ENCODE measurements at places on chromosomes 3 and 15.
A peak's percentile ranks its signal among the peaks of the same experiment; 100 is the strongest.

GRCh38 chr3:25445731-25446130 is 17.7 kb downstream of the RARB start:
- DNase-seq = no peak

DNA sequence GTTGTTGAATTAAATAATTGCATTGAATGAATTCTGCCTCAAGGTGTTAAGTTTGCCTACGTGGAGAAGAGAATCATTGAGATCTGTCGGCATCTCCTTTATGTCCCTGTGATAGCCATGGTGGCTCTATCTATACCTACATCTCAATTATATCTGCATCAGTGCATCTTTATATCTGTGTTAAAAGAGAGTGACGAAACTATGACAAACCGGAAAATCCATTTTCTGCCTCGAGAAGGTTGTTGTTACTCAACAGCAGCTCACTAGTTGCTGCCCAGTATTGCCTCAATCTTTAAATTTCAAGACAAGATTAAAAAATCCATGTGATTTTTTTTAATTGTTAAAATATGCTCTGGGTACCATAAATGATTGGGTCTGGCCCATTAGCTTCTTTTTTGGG is 58.7 kb downstream of the GUCA1C start:
- no peak for DNase-seq

GRCh38 chr3:52892290-52892624 is 5.1 kb downstream of the STIMATE start:
- no peak for DNase-seq

- DNase-seq = no peak
These were observed 23.6 kb downstream of the STXBP5L start for GRCh38 chr3:120931593-120931992.

- no peak for DNase-seq
These were observed 484.5 kb downstream of the IGSF11 start for GRCh38 chr3:118550122-118550521.

- no peak for DNase-seq
These were observed 710.1 kb downstream of the SQOR start for GRCh38 chr15:46344915-46345314.

GRCh38 chr15:35753486-35753885 is 207.5 kb upstream of the DPH6 start:
- no peak for DNase-seq

DNA sequence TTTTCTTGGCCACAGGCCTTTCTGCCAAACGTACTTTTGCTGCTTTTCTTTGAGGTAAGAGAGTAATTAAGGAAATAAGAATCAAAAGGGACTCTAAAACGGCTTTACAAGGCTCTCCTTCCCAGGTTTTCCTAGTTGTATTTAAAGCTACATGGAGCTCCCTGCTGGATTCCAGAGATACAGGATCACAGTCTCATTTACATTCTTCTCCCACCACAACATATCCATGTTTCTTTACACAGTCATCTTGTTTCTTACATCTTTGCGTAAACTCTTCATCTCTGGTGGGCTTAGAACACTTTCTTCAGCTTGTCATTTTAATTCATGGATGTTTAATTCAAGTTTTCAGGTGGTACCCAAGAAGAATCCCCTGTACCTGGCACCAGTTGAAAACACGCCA is 117.6 kb upstream of the BFSP2 start:
- DNase-seq = no peak

DNA sequence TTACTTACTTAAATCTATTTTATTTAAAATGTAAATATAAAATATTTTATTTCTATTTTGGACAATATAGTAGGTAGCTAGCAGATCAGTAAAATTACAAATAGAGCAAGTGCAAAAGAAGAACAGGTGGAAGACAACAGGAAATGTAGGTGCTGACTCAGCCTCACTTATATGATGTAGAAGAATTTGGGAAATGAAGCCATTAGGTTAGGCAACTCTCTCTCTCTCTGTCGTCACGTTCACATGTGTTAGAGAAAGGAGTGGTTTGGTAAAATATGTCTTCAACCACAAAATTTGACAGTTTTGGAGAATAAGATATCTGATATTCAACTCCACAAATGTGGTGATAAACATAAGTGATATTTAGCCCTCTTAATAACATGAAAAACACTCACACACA is 532.5 kb upstream of the KCNMB2 start:
- DNase-seq = no peak

DNA sequence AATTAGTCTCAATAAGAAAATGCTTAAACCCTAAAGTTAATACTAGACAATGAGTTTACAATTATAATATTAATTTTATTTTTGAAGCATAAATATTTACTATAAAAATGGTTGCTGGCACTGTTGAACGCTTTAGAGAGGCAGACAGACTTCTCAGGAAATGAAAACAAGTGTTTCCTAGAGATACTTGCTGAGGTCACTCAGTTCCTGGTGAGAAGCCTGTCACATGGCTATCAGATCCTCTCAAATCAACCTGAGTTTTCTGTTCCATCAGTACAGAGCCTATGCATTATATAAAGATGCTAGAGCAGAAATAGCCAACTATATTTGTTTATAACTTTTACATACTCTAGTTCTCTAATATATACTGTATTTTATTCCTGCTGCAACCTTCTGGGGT is 109.2 kb downstream of the MYO5A start:
- DNase-seq = no peak

- DNase-seq = peak; percentile 12
These were observed 30.4 kb downstream of the PSTPIP1 start for GRCh38 chr15:77025083-77025901.

GRCh38 chr15:58182460-58183163 is 44.4 kb downstream of the AQP9 start:
- DNase-seq = no peak

- no peak for DNase-seq
These were observed 33.3 kb downstream of the KPNA1 start for GRCh38 chr3:122481390-122481789.

DNA sequence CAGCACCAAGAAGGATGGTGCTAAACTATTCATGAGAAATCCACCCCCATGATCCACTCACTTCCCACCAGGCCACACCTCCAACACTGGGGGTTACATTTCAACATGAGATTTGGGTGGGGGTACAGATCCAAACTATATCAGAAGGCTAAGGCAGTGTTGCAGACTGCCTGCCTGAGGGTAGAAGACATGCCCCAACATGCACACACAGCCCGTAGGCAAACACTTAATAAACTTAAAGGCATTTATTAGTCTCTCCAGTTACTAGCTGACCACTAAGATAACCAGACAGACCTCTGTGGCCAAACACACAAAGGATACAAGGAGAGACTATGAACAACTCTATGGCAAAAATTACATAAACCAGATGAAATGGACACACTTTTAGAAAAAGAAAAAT is 10.2 kb downstream of the FAM162A start:
- DNase-seq = no peak

DNA sequence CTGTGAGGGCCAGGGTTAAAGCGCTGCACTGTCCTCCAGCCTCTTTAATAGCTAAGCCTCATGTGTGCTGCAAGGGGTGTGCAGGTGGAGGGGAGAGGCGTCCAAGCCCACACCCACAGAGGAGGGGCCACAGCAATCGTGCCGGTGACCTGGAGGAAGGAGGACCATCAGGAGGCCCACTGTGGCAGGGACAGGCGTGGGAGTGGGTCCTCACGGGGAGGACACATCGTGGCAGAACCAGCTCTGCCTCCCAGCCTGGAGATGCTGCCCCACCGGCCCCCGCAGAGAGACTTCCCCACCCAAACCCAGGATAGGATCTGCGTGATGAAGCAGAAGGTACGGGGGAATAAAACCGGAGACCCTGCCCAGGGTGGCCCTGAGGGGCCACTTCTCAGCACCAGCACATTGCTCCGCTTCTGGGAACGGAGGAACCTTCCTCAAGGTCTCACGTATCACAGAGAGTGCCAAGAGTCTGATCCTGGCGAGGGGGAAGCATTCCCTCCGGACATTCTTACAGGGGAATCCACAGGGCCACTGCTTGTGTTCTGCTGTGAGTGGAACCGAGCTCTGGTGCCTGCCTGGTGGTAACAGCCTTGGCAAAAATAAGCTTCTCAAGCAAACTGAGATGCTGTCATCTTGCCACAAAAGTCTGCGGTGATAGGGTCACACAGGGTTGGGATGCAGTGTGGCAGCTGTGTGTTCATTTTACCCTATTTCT is 199.8 kb downstream of the XXYLT1 start:
- no peak for DNase-seq

DNA sequence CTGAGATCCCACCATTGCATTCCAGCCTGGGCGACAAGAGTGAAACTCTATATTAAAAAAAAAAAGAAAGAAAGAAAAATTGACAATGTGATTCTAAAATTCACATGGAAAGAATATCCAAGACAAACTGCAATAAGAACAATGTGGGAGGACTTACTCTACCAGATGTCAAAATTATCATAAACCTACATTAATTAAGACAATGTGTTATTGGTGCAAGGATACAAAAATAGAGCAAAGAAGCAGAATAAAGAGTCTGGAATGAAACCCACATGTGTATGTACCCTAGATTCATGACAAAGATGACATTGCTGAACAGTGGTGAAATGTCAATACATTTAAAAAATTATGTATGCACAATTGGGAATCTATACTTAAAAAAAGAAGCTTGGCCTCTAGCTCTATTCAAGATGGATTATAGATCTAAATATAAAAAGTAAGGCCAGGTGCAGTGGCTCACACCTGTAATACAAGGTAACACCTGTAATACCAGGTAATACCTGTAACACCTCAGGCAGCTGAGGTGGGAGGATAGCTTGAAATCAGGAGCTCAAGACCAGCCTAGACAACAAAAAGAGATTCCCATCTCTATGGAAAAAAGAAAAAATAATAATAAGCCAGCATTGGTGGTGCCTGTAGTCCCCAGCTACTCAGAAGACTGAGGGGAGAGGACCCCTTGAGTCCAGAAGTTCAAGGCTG is 45.7 kb downstream of the ZBTB11 start:
- DNase-seq = no peak

DNA sequence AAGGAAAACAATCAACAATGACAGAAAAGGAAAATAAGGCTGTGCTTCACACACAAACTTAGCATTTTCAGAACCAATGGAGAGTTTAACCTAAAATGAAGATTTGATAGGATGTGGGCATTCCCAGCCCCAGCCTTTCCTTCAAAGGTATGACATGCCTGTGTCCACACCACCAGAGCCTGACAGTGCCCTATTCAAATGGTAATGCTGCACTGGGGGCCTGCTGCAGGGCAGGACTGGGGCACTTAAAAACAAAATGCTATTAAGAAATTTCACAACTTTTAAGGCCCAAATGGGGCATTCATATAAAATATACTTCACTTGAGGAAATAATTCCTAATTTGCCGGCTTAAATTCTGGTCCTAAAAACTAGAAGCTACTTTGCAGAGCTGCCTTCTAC is 30.9 kb upstream of the TKT start:
- no peak for DNase-seq

- DNase-seq = no peak
These were observed 24.1 kb downstream of the MAGI1 start for GRCh38 chr3:66014651-66015050.

DNA sequence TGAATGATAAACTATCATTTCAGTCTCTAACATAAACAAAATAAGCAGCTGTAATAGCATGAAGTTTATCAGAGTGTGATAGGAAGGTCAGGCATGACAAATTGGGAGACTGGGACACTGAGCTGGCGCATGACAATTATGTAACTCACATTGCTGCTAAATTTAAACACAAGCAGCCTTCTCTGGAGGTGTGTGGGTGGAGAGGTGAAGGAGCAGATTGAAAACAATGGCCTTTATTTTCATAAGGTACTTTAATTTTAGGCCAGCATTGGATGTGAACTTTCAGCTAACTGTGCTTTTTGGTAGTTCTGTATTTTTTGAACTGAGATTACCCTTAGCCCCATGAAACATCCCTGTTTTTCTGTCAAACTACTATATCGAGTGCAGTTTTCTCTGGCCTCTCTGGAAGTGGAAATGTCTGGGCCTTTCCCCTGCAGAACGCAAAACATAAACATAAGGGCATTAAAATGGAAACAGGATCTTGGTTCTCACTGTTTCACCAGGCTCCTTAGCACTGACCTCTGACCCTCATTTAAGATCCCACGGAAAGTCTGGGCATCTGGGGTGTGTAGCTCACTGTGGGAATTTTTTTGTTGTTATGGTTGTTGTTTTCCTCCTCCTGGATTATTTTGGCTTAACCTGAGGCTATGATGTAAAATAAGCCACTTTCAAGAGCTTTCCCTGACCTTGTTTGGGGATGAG is 160.1 kb upstream of the DPH6 start:
- no peak for DNase-seq

- no peak for DNase-seq
These were observed 417.8 kb upstream of the TPM1 start for GRCh38 chr15:62624547-62625378.

DNA sequence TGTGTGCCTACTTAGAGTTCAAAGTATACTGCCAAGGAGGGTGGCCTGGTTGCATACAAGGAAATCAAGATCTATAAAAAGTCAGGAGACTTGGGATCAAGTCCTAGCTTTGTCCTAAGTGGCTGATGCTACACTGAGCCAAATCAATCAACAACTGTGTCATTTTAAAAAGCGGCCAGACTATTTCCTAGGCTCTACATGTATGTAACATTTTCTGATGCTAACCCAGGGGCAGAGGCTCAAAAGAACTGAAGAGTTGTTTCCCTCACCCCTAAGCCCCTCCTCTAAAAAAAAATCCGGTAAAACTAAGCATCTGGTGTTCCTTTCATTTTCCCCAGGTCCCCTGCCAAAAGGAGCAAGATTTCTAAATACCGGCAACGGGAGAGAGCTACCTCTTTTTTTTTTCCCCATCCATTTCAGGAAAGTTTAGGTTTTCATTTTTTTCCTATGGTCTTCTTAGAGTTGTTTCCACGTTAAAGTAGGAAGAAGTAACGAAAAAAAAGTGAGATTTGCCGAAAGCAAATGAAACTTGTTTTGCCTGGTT is 18.8 kb upstream of the CHD2 start:
- DNase-seq = no peak

GRCh38 chr15:34047893-34048775 is 9.1 kb upstream of the AVEN start:
- no peak for DNase-seq

DNA sequence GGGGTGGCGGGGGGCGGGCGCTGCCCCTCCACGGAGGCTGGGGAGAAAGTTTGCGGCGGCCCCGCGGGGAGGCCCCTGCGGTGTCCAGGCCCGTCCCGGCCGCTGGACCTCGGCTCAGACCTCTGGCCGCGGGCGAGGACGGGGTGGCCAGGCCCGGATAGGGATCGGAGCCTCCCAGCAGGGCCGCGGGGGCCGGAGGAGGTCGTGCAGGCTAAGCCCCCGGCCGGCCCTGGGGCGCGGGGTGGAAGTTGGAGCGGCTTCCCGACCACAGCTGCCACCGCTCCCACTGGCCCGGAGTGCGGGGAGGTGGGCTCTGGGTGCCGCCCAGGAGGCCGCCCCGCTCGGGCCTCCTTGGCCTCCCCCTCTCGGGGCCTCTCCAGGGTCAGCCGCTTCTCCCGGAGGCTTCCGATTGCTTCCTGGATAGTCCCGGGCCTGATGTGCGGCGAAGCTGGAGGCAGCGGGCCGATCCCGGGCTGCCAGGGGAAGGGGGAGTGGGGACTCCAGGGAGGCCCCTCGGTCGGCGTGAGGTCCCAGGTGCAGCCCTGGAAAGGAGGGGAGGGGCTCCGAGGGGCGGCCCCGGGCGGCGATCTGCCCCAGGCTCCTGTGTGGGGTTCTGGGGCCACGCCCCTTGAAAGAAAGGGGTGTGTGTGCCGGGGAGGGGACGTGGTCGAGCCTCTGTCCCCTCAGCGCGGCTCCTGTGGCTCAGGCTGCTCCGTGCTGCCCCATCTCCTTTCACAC is 907 bp downstream of the PLXNA1 start:
- no peak for DNase-seq

Measured in central memory CD8-positive, alpha-beta T cell (primary cell).